ENCODE measurements at places on chromosomes 11 and 22.

GRCh38 chr11:126438272-126438671 is 82.8 kb downstream of the ST3GAL4 start:
- DNase-seq: no peak

GRCh38 chr11:132126973-132127899 is 756.8 kb downstream of the NTM start:
- peak; percentile 19 for DNase-seq

DNA sequence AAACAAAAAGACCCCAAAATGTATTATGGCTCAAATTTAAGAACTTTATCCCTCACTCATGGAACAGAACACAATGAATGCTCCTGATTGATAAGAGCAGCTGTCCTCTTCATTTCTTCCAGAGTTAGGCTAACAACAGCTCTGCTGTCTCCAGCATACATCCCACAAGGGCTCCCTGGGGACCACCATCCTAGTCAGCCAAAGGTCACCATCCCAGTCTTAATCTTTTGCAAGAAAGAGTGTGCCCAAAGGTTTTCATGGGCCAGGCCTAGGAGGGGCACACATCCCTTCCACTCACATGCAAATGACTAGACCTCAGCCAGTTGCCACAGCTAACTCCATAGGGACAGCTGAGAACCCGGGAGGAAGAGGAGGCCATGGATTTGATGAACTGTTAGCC is 555.3 kb downstream of the BUD13 start:
- no peak for DNase-seq

DNA sequence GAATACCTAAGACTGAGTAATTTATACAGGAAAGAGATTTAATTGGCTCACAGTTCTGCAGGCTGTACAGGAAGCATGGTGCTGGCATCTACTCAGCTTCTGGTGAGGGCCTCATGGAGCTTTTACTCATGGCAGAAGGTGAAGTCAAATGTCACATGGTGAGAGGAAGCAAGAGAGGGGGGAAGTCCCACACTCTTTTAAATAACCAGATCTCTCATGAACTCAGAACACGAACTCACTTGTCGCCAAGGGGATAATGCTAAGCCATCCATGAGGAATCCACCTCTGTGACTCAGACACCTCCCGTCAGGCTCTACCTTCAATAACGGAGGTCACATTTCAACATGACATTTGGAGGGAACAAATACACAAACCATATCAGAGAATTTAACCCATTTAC is 42.2 kb downstream of the BIRC2 start:
- DNase-seq: no peak

DNA sequence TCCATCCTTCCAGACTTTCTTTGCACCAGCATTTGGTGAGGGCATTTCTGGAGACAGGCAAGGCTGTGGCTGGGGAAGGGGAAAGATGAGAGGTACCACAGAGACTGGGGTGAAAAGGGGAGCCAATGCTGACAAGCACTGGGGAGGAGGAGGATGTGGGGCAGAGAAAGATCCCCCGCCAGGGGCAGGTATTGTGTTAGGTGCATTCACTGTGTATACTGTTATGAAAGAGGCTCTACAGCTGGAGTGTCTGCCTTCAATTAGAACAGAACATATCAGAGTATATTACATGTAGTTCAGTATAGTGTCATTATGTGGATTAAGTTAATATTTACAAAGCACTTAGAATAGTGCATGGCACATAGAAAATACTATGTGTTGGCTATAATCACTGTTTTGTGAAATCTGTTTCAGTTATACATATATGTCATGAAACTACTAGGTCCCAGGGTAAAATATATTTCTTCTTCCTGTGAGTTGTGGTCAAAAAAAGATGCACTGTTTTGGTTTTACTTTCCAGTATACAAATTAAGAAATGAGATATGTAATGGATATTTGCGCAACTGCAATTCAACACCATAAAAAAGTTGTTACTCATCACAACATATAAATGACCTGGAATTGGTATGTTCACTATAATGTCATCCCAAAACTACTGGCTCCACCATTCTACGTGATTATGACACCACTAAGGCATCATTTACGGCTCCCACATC is 8.4 kb downstream of the MSANTD2 start:
- no peak for DNase-seq

DNA sequence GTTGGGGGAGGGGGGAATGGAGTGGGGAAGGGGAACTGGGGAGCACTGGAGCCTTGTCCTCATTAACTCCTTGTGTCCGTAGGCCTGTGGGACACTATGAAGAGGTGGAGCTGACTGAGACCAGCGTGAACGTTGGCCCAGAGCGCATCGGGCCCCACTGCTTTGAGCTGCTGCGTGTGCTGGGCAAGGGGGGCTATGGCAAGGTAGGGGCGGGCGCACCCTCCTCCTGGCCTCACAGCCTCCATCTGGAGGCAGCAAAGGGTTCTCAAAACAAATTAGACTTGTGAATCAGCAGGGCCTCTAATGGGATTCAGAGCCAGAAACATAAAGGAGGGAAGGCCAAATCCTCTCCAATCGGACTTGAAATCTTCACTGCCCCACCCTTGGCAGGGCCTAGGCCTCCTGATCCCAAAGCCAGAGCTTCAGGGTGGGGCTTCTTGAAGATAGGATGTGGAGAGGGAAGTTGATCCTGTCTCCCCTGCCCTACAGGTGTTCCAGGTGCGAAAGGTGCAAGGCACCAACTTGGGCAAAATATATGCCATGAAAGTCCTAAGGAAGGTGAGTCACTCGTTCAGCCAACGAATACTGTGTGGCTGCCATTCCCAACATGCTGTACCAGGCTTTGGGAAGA is 859 bp downstream of the RPS6KB2 start:
- DNase-seq: no peak

GRCh38 chr11:118198370-118198769 is 21.9 kb upstream of the SCN2B start:
- peak; percentile 30 for DNase-seq

DNA sequence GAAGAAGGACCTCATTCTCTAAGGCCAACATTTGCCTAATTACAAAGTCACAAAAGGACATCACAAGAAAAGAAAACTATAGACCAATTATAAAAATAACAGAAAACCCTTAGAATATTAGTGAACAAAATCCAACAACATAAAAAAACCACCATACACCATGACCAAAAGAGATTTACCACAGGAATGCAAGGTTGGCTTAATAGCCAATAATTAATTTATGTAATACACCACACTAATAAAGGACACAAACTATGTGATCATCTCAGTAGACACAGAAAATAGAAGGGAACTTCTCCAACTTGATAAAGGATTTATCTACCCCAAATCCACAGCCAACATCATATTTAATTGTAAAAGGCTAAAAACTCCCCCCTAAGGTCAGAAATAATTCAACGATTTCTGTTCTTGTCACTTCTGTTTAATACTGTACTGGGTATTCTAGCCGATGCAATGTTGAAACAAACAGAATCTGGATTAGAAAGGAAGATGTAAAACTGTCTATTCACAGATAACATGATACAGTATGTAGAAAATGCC is 24.9 kb downstream of the CLTCL1 start:
- DNase-seq: no peak

DNA sequence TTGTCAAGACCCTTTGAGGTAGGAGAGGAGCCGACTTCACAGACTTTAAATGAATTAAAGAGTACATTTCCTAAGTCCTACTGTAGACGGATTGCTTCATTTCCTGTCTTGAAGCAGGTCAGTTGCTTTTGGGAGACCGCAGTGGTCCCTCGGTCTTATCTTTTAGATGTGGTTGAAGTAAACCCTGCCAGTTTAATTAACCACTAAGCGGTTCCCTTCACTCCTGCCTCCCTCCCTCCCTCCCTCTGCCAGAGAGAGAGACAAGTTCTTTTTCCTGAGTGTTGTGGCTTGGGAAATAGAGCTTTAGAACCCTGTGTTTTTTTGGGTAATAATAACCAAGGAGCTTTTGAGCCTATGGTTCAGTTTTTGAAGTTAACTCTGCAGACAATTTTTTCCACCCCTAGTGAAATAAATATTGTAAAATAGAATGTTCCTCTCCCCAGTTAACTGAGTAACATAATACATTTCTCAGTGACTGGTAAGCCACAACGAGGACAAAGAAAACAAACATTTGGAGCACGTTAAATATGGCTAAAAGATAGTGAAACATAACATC is 147.5 kb downstream of the LDLRAD3 start:
- no peak for DNase-seq

GRCh38 chr11:12577725-12578644 is 96.2 kb upstream of the TEAD1 start:
- DNase-seq: no peak

GRCh38 chr11:9132203-9132878 is 40.9 kb upstream of the SCUBE2 start:
- DNase-seq: no peak

DNA sequence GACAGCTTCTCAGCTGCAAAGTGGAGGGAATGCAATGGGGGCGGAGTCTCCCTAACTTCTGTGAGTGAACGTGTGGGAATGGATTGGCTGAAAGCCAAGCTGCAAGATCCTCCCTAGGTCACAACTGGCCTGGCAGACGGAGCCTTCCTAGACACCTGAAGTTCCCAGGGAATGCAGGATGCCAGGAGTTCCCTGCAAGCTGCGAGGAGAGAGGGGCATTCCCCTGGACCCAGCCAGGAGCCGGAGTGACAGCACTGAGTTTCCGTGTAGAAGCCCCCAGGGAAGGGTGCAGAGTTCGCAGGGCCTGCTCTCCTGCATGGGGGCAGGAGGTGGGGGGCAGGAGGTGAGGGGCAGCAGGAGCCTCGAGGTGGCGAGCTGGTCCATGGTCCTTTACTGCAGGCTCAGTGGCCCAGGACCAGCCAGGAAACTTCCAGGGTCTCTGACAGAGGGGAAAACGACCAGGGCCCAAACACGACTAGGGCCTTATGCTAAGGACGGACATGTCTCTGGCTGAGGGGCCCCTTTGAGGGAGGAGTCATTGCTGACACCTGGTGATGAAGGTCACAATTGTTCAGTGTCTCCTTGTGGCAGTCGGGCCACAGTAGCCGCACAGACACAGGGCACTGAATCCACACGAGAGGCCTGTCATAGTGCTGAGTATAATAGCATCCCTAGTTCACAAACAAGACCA is 141.4 kb downstream of the FBXO7 start:
- DNase-seq: no peak

DNA sequence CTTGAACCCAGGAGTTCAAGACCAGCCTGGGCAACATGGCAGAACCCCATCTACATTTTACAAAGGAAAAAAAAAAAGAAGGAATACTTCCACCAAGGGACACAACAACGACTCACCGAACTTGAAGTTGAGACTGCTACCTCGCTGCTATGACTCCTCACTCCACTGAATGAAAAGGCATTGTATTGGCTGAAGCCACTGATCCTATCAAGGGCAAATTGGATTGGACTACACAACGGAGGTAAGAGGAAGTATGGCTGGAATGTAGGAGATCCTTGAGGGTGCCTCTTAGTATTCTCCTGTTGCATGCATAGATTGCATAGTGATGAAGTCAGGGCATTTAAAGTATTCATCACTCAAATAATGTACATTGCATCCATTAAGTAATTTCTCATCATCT is 97.9 kb downstream of the CWF19L2 start:
- DNase-seq: no peak

GRCh38 chr11:69361466-69361865 is 67.5 kb downstream of the MYEOV start:
- no peak for DNase-seq

DNA sequence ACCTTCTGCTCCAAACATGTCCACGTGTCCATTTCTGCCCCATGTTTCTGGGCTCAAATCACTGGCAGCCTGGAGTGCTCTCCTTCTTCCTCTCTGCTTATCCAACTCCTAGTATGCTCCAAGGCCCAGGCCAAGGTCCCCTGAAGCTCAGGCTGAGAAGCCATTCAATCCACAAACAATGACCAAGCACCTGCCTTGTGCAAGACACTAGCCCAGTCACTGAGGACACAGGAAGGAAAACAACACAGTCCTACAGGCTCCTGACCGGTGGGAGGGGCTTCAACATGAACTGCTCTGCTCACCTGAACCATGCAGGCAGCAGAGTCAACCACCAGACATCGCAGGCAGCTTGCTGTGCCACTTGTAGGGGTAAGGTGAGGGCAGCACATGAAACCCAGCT is 93.6 kb downstream of the RPL27A start:
- no peak for DNase-seq

GRCh38 chr11:69667619-69668604 is 7.2 kb downstream of the LTO1 start:
- DNase-seq: no peak

DNA sequence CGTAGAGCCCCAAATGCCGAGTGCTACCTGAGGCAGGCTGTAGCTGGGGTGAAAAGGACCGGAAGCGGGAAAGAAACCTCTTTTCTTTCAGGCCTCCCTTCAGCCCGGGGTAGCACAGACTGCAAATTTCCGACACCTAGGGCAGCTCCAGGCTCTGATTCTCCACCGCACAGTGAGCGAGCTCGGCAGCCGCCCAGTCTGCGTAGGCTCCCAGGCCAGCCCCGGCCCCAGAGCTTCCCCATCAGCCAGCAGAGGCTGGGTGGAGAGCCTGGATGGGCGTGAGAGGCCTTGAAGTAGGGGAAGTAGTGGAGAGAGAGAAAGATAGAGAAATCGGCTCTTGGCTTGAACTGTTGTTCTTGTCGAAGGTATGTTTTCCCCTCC is 9.3 kb upstream of the PAX6 start:
- no peak for DNase-seq

DNA sequence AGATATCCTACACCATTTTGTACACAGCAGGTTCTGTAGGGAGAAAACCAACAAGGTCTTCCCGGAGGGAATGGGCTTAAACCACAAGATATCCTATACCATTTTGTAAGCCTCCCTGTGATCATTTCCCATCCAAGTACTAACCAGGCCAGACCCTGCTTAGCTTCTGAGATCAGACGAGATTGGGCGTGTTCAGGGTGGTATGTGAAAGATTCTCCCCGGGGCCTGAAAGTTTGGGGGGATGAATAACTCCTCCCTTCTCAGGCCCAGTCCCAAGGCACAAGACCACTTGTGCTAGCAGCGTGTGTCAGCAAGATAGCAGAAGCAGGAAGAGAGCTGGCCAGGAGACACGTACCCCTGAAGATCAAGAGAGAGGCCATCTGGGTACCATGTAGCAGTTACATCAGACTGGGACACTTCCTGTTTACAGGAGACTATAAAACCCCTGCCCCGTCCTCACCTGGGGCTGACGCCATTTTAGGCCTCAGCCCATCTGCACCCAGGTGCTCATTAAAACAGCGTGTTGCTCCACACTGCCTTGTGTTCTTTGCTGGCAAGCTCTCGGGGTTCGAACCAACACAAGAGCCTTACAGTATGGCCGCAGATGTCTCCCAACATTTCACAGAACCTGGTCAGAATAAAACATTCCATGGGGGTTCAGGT is 17.3 kb downstream of the MIF start:
- DNase-seq: no peak

- peak; percentile 75 for DNase-seq
Observed at GRCh38 chr11:72482211-72482812, 48.0 kb upstream of the CLPB start.

- DNase-seq: no peak
Observed at GRCh38 chr11:118226296-118226695, 1.5 kb upstream of the JAML start.

- DNase-seq: no peak
Observed at GRCh38 chr11:28338371-28338770, 230.2 kb downstream of the METTL15 start.

GRCh38 chr11:95816037-95816436 is 25.7 kb downstream of the CEP57 start:
- no peak for DNase-seq

GRCh38 chr11:117550466-117550865 is 222.8 kb downstream of the CEP164 start:
- DNase-seq: no peak

GRCh38 chr22:40659166-40659565 is 20.1 kb upstream of the MCHR1 start:
- DNase-seq: no peak

- peak; percentile 55 for DNase-seq
Observed at GRCh38 chr11:71580057-71581003, 2.3 kb downstream of the KRTAP5-11 start.

GRCh38 chr11:10996678-10997077 is 138.8 kb upstream of the ZBED5 start:
- DNase-seq: no peak

All from H54 (cell line).